K562 (cell line): ENCODE measurements at places on chromosomes 7 and 10. TPM values are rescaled to one million over a fixed set of nuclear protein-coding genes. Genes with fewer than 3 reads are reported as not detected.

The C10orf71 gene
- 4.5 and 4.9 TPM in 2 replicates for total RNA-seq

The EGR2 gene
- 0.18 and 0.83 TPM in 2 replicates for total RNA-seq

The UTF1 gene
- 0.16 and 0.35 TPM in 2 replicates for total RNA-seq

The PRKCQ gene
- 13.6 and 14.6 TPM in 2 replicates for total RNA-seq

The C10orf53 gene
- not detected in 2 replicates for total RNA-seq
